GM04504 (cell line): ENCODE measurements at places on chromosomes 12 and 14.

DNA sequence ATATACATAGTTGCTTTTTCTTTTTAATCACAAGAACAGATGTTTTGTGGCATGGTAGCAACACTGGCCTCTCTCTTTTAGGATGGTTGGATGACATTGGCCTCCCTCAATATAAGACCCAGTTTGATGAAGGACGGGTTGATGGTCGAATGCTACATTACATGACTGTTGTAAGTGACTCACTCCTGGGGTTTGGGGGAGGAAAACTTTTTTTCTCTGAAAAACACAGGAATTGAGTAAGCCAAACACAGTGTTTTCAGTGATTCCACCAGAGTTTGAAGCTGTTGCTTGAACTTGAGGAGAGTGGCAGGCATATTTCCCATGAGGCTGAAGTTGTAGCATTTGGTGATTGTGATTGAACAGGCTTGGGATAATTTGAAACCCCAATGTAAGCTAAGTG, 13.7 kb upstream of the REP15 start:
- no peak for DNase-seq

GRCh38 chr12:52819731-52820510, 6.0 kb upstream of the KRT4 start:
- no peak for DNase-seq

- DNase-seq, result no peak
These were observed 498 bp downstream of the GPR132 start for GRCh38 chr14:105064721-105065143.

GRCh38 chr14:72810201-72810600, 83.7 kb downstream of the DPF3 start:
- no peak for DNase-seq

GRCh38 chr14:96940009-96940408, 142.8 kb downstream of the VRK1 start:
- no peak for DNase-seq

DNA sequence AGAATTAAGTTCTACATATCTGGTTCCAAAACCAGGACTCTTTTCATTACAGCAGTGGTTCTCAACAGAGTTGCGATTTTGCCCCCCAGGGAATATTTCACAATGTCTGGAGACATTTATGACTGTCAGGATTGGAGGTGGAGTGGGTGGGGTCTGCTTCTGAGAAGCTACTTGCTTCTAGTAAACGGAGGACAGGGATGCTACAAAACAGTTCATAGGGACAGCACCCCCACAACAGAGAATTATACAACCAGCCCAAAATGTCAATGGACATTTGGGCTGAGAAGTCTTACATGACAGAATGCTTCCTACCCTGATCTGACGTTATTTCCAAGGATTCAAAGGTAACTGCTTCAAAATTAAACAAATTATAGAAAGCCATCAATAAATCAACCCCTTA, 739 bp upstream of the SPATA7 start:
- DNase-seq, result no peak

DNA sequence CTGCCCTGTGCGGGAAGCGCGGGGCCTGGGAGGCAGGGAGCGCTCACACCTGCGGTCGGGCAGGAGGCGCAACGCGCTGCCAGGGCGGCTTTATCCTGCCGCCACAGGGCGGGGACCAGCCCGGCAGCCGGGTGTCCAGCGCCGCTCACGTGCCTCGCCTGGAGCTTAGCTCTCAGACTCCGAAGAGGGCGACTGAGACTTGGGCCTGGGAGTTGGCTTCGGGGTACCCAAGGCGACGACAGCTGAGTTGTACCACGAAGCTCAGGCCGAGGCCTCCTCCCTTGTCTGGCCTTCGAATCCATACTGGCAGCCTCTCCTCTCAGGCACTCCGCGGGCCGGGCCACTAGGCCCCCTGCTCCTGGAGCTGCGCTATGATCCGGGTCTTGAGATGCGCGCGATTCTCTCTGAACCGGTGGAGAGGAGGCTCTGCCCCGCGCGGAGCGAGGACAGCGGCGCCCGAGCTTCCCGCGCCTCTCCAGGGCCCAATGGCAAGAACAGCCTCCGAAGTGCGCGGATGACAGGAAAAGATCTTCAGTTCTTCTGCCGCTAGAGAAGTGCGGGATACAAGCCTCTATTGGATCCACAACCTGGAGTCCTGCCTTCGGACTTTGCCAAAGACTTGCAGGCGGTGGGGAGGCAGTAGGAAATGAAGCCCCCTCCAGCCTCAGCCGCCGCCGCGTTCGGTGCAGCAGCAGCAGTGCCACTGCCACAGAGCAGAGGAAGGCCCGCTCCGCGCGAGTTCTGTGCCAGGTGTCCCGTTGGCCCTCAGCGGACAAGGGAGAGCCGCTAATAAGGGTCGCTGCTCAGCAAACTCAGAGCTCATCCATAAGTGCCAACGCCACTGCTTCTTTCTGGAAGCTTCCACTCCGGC, 6.8 kb downstream of the SIX1 start:
- no peak for DNase-seq

GRCh38 chr12:33588725-33589405, 149.2 kb upstream of the SYT10 start:
- DNase-seq, result no peak

DNA sequence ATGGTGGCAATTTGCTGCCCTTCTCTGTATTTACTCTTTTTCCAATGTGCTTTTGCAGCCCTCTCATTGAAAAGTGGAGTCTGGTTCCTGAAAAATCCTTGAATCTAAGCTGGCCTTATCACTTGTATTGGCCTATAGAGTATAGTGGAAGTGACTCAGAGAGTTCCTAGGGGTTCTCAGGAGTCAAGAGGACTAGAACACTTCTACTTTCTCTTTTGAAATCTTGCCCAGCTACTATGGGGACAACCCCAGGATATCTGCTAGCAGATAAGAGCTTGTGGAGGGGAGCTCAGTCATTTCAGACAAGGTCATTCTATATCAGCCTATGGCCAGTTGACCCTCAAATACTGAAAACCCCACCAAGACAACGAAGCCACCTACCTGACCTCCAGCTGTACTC, 26.7 kb upstream of the WSCD2 start:
- no peak for DNase-seq

DNA sequence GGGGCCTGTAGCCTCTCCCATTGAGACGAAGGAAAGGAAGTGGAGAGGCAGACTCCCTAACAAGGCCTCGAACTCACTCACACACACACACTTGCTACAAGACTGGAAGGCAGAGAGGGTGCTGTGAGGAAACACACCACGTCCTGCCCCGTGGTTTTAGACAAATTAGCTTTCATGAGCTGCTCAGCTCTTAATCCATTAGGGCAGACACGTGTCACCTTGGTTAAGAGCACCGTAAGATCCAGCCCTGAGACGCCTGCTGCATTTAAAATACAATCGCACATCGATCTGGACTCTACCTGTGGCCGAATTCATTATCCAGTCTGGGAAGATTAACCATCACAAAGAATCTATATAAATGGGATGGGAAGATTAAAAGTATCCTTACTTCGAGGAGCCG, 72.0 kb downstream of the RIMBP2 start:
- no peak for DNase-seq

GRCh38 chr12:109270494-109270893, 38.6 kb downstream of the FOXN4 start:
- DNase-seq, result no peak

DNA sequence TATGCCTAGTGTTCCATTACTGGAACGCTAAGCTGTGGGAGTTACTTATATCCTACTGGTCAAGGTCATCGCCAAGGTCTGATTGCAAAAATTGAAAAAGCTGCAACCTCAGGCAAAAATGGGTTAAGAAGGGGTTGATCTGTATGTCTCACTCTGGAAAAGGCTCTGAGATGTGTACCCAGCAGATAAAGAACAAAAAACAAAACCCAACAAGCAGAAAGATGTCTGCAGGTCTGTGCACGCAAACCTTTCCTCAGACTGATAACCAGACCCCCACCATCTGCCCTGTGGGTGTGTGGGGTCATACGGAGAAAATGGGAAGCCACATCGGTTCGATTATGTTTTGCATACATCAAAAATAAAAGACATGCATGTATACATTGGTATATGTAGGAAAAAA, 56.4 kb downstream of the TESC start:
- no peak for DNase-seq
